ENCODE measurements at places on chromosomes 7 and 10. TPM values are rescaled to one million over a fixed set of nuclear protein-coding genes. Genes with fewer than 3 reads are reported as not detected.

The GDF2 gene
- total RNA-seq, result not detected

The FEZF1 gene
- total RNA-seq, result not detected

The DHTKD1 gene
- 31.5 TPM for total RNA-seq

The WNT8B gene
- not detected for total RNA-seq

The TBX20 gene
- not detected for total RNA-seq

The ANKRD2 gene
- not detected for total RNA-seq

The FAM24B gene
- total RNA-seq, result 19.7 TPM

DNA sequence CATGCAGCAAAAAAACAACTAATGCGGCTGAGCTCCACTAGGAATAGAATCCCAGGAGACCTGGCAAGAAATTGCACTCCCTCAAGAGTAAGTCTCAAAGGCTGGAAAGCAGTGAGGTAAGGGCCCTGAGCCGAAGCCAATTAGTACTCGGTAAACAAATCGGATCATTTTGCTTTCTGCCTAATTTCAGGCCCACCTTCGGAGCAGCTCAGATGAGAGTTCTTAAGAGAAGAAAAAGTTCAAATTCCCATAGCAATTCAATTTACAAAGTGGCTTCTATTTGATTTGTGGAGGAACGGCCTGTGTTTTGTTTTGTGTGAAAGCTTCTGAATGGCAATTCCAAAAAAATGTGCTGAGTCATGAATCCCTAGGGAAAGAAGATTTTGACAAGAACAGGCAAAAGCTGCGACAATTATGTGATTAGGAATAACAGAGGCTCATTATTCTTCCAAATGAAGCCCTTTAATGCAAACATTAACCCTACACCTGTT, 60.9 kb downstream of the SLC16A9 start:
- DNase-seq, result no peak

- no peak for DNase-seq
These were observed 99.0 kb upstream of the FZD1 start for GRCh38 chr7:91165006-91165845.

DNA sequence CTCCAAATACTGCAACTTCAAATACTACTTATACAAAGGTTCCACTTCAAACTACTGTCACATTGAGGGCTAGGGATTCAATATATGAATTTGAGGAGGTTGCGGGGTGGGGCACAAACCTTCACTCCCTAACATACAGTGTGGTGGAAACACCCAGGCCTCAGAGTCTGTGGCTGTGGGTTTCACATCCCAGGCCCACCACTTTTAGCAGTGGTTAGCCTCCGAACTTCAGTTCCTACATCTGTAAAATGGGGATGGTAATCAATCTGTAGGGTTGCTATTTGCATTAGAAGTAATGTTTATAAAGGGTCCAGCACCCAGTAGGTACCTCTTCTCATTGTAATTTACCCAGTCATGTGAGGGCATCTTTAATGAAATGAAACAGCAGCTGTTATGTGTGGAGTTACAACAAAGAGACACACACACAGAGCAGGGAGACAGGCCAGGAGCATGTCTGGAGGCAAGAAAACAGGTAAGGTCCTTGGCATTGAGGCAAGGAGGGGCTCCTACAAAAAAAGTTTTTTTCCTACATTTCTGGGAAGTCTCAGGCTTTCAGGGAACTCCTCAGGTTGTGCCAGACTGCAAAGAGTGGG, 570.9 kb downstream of the LRMDA start:
- DNase-seq, result no peak

DNA sequence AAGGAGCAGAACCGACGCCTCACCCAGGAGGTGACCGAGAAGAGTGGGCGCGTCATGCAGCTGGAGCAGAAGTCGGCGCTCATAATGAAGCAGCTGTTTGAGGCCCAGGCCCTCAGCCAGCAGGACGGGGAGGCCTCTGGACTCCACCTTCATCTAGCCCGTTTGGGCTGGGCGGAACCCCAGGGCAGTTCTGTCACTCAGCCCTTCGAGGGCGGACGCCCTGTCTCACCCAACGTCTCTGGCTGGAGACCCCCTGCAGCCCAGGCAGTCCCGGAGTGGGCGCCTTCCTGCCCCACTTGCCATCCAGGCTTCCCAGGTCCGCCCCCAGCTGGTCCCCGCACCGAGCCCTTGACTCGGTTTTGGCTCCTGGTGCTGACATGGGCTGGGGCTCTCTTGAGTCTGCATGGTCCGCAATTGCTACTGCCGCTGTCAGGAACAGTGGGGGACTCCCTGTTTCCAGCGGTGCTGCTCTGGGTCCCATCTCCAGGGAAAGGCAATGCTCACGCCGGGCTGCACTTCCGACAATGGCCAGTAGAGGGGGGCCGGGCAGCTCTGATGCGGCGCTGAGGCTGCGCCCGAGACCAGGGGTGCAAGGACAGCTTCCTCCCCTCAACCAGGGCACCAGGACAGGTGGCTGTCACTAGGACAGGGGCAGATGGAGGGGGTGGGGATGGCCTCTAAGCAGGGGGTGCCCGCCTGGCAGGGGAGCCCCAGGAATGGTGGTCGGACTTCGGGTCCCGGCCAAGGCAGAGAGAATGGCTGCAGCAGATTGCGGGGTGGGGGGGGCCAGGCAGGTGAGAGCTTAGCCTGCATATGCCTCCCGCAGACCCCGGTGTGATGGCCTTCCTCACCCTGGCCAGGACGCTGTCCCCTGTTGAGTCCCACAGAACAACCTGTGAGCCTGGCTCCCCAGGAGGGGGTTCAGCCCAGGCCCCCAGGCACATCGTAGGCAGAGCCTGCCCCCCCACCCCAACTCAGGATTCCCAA, 71.2 kb upstream of the KCTD7 start:
- peak; percentile 67 for DNase-seq

DNA sequence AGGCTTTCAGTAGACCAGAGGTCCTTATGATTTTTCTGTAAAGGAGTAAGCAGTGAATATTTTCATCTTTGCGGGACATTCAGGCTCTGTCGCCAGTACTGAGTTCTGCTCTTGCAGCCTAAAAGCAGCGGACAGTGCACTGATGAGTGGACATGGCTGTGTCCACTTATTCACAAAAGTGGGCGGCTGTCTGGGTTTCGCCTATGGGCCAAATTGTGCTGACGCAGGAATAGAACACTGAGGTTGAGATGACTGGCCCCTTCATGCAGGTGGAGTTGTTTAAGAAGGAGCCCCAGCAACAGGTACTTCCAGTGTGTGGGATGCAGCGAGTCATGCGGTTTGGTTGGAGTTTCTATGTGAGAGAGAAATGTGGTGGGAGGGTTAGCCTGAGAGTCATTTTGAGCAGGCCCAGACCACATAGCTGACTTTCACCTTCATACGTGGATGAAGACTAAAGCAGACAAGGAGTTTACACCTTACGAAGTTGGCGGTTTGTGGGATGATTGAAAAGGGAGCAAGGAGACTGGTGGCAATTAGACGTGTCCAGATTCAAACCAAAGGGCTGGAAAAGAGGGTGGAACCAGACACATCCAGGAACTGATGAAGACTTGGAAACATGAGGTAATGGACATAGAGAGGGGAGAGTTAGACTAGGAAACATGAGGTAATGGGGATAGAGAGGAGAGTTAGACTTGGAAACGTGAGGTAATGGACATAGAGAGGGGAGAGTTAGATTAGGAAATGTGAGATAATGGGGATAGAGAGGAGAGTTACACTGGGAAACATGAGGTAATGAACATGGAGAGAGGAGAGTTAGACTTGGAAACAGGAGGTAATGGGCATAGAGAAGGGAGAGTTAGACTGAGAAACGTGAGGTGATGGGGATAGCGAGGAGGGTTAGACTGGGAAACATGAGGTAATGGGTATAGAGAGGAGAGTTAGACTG, 38.2 kb downstream of the WDR37 start:
- DNase-seq, result no peak

GRCh38 chr7:99379043-99379577, 4.6 kb downstream of the ARPC1B start:
- peak; percentile 79 for DNase-seq

DNA sequence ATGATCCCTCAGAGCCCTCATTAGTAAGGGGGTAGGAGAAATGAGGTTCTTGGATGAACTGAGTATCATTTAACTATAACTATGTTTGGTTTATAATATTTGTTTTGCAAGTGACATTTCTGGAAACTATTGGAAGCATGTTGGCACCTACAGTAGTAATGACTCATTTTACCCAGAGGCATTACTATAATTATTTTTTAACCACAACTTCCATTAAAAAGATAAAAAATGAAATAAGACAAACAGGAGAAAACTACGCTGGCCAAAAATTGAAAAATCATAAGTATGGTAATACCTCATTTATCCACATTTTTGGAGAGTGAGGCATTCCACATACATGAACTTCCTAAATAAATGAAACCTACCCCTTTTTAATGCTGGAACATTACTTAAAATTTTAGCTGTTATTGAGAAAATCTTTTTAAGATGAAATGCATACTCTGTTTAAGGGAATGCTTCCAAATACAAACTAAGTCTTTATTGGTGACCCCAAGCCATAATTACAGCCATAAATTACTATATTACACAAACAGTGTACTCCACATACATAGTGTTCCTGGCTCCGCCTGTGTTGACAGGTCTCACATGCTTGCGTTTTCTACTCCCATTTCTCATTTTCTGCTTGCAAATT, 84.6 kb upstream of the CAPZA2 start:
- DNase-seq, result no peak

DNA sequence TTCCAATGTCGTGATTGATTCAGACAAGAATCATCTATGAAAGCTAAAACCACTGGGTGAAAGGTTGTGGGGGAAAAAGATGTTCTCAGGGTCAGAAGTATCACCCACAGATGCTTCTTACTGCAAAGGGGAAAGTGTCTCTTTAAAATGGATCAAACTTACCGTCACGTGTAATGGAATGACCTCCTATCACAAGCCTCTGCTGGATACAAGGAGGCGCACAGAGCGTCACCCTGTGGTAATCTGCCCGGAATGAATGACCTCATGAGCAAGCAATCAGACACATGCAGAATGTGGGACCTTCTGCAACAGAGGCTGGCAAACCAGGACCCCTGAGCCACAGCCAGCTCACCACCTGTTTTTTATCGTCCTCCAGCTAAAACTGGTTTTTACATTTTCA, 33.0 kb downstream of the WIPF3 start:
- DNase-seq, result no peak

DNA sequence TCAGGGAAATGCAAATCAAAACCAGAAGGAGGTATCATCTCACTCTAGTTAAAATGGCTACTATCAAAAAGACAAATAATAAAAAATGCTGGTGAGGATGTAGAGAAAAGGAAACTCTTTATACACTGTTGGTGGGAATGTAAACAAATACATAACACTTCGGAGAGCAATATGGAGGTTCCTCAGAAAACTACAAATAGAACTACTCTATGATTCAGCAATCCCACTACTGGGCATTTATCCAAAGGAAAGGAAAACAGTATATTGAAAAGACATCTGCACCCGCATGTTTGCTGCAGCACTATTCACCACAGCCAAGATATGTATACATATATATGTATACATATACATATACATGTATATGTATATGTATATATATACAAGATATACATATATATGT, 94.2 kb downstream of the C10orf90 start:
- no peak for DNase-seq

GRCh38 chr7:132456418-132456817, 119.9 kb downstream of the PLXNA4 start:
- DNase-seq, result no peak

- no peak for DNase-seq
These were observed 64.2 kb downstream of the CNOT4 start for GRCh38 chr7:135445690-135446089.

DNA sequence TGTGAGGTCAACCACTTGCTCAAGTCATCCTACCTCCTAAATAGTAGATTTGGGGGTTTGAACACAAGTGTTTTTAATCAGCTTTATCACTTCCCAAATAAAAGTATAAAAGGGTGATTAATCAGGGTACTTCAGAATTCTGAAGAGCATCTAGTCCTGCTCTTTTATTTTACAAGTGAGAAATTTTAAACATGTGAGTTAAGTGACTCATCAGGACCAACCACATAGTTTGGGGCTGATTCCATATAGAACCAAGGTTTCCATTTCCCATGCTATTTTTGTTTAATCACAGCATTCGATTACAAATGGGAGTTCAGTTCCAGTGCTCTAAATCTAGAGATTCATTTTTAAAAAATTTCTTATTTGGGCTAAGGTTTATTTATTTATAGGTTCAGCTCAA, 113.4 kb downstream of the GPR158 start:
- no peak for DNase-seq

DNA sequence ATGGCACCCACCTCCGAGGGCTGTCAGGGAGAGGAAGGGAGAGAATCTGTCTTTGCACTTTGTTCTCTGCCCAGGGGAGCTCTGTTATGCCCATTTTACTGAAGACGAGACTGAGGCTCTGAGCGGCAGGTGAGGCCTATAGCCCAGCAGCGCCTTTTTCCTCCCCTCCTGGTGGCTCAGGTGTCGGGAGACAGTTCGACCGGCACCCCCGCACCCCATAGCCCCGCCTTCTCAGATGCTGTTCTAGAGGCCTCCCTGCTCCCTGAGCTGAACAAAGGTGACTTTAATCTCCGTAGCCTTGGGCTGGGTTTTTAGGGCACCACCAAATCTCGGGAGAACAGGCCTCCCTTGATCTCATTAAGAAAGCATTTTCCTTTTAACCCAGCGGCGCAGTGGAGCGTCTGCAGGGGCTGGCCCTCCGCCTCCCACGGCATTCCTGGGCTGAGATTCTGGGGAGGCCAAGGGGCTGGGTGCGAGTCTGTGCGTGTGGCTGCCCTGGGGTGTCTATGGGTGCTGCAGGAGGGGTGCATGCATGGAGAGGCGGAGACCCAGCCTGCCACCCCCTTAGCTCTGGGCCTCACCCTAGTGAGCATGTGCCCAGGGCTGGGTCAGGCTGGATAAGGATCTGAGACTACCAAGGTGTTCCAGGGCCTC, 3.3 kb downstream of the LFNG start:
- no peak for DNase-seq

- no peak for DNase-seq
These were observed 186.2 kb downstream of the CFTR start for GRCh38 chr7:117666031-117666430.

DNA sequence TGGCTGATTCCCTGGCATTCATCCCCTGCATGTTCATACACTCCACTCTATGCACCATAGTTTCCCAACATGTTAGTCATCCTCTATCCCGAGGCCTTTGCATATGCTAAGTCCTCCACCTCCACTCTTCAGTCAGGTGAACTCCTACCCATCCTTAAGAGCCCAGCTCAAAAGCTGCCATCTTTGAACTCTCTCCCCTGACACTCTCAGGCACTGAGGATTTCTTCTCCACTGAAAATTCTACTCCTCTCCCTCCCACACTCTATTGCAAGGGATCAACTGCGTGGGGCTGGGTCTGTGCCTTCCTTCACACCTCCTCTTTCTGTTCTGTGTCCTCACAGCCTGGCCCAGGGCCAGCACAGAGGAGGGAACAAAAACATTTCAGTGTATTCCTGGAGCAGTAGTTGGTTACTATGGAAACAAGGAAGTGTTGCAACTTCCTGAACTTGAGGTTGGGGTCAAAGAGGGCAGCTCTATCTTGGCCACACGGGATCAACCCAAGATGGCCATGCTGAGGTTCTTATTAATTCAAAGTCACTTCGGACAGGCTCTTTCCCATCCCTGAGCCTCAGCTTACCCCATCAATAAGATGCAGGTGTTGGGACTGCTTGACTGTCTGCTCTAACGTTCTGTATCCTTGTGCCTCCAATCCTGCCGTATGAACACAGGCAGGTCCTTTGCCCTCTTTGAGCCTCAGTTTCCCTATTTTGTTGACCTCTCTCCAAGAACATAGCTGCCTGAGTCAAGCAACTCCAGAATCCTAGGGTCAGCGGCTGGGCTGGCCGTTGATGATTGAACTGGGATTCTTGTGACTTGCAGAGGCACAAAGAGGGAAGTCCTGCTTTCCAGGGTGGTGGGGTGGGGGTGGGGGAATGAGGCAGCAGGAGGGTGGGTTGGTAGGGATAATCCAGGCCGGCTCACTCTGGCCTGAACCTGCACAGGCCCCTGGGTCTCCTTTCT, 15.5 kb downstream of the ZMIZ1 start:
- DNase-seq, result no peak

- DNase-seq, result no peak
These were observed 957 bp upstream of the ANKRD2 start for GRCh38 chr10:97571622-97572021.
